ENCODE measurements at places on chromosomes 7 and 10. TPM values are rescaled to one million over a fixed set of nuclear protein-coding genes. Genes with fewer than 3 reads are reported as not detected.

Gene HOXA13
- 15.6 TPM for total RNA-seq

Gene ASZ1
- total RNA-seq = not detected

Gene MRPL43
- total RNA-seq = 74.7 TPM

Gene MKLN1
- 99.6 TPM for total RNA-seq

Gene FAM25A
- not detected for total RNA-seq

Gene ABCB4
- 4.0 TPM for total RNA-seq

Gene ATE1
- total RNA-seq = 36.0 TPM

Gene SHTN1
- 17.1 TPM for total RNA-seq

Gene MACROH2A2
- 29.0 TPM for total RNA-seq

Gene SFTPD
- 0.89 TPM for total RNA-seq

Gene AKR1B15
- 1.6 TPM for total RNA-seq

Gene ANKRD30A
- not detected for total RNA-seq

Gene SLC16A9
- total RNA-seq = 8.0 TPM

Gene BLVRA
- 35.9 TPM for total RNA-seq

Gene TMEM176A
- total RNA-seq = 30.7 TPM

Gene DKK1
- 22.5 TPM for total RNA-seq

Gene LRIT1
- total RNA-seq = not detected

Gene AGAP5
- total RNA-seq = 17.7 TPM

Gene CPA4
- total RNA-seq = not detected

Gene NPFFR1
- 0.05 TPM for total RNA-seq

Gene RET
- total RNA-seq = 0.42 TPM

Gene AKR1B1
- total RNA-seq = 66.6 TPM

Gene BMPR1A
- total RNA-seq = 54.8 TPM

Gene CDC123
- 60.7 TPM for total RNA-seq

Gene NODAL
- not detected for total RNA-seq

Gene THAP5
- total RNA-seq = 35.6 TPM

Gene NUP205
- 58.1 TPM for total RNA-seq

Gene SPAG6
- 2.6 TPM for total RNA-seq

Gene LRMDA
- total RNA-seq = 23.1 TPM

Gene TUBAL3
- not detected for total RNA-seq

Gene TSPAN15
- 156 TPM for total RNA-seq

Gene DNAJB9
- 16.7 TPM for total RNA-seq

Gene SNCG
- total RNA-seq = 706 TPM

Gene SFTPA1
- 0.91 TPM for total RNA-seq

Gene GIMAP4
- total RNA-seq = 23.5 TPM

Gene TAS2R5
- total RNA-seq = 6.2 TPM

Gene SMO
- total RNA-seq = 12.5 TPM

Gene BMPER
- total RNA-seq = 6.8 TPM

Data from ureter (tissue), 1 donor.